ENCODE measurements at places on chromosomes 1 and 21.

GRCh38 chr21:43736224-43736883 lies 17.4 kb downstream of the PDXK start:
- DNase-seq = no peak

DNA sequence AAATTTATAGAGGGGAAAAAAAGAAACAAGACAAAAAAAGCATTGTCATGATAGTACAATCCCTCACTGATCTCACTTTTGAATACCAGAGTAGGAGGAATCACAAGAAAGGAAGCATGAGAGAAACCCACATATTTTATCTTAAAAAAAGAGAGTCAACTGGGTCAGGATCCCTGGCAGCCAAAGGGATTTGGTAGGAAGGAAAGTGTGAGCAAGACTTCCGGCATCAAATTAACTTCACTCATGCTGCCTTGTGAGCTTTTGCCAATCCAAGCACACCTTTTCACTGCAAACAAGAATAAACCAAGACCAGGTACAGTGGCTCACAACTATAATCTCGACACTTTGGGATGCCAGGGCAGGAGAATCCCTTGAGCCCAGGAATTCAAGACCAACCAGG lies 53.1 kb downstream of the SLC9C2 start:
- DNase-seq = no peak

GRCh38 chr1:157849229-157849875 lies 7.7 kb upstream of the CD5L start:
- DNase-seq = no peak

GRCh38 chr1:39170731-39171667 lies 33.5 kb upstream of the MACF1 start:
- no peak for DNase-seq

- no peak for DNase-seq
Observed at GRCh38 chr1:61358770-61359455, 276.6 kb downstream of the NFIA start.

DNA sequence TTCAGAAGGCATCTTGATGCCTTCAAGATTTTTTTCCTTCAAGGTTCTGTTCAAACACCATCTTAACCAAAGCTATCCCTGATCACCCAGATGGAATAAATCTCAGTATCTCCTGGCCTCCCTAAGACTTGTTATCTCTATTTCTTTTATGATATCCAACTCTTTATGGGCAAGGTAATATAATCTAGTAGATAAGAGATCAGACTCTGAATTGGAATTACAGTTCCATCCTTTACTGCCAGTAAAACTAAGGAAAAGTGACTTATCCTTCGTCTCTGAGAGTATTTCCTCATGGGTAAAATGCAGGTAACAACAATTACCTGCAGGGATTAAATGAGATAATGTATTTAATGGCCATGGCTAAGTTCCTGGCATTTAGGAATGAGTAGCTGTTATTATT lies 445.0 kb upstream of the DAB1 start:
- no peak for DNase-seq

GRCh38 chr1:47703981-47704596 lies 266.2 kb downstream of the FOXD2 start:
- DNase-seq = no peak

GRCh38 chr1:24973315-24973714 lies 43.2 kb upstream of the RUNX3 start:
- DNase-seq = no peak

- no peak for DNase-seq
Observed at GRCh38 chr1:203840208-203840808, 21.1 kb upstream of the SNRPE start.
